ENCODE measurements at places on chromosomes 3 and 15.

DNA sequence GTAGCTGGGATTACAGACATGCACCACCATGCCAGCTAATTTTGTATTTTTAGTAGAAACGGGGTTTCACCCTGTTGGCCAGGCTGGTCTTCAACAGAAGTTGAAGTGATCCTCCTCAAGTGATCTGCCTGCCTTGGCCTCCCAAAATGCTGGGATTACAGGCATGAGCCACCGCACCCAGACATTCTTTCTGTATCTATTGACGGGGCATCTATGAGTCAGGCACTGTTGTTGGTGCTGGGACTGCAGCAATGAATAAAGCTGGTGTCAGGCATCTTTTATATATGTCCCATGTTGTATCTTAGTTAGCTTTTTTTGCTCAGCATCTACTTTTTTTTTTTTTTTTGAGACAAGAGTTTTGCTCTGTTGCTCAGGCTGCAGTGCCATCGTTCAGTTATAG, 47.6 kb upstream of the ULK4 start:
- DNase-seq = no peak

GRCh38 chr15:33565094-33565493, 254.3 kb downstream of the RYR3 start:
- no peak for DNase-seq

DNA sequence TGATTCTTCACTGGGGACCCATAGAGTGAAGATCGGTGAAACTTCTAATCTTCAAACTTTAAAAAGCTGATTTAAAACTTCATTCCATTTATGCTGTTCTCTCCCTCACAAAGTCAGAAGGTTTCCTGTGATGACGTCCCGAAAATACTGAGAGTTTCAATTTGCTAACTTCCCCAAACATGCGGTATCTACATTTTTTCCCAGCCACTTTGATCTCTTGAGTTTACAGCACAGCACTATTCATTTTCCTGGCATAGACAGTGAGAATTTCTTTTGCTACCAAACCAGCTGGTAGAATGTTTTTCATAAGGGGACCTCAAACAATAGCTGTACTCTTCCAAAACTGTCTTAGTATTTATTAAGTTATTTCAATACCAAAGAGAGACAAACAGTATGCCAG, 156.8 kb downstream of the LSAMP start:
- no peak for DNase-seq

- no peak for DNase-seq
Measured at GRCh38 chr3:7978087-7978422, 523.6 kb upstream of the LMCD1 start.

- no peak for DNase-seq
Measured at GRCh38 chr3:117814975-117815374, 1105.4 kb downstream of the TUSC7 start.

DNA sequence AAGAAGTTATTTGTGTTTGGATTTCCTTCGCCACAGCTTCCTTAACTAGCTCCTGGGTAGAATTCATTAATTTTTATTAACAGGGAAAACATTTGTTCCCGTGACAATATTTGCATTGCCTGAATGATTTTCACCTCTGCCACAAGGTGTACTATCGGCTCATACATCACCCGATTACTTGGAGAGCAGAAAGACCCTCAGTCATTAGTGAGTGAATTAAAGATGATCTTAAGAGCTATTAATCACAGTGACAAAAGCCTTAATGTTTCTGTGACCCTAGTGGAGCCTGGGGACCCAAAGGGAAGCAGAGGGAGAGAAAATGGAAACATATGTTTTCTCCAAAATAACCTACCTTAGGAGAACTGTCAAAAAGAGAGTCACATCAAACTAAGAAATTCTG, 228.3 kb downstream of the MECOM start:
- DNase-seq = no peak

DNA sequence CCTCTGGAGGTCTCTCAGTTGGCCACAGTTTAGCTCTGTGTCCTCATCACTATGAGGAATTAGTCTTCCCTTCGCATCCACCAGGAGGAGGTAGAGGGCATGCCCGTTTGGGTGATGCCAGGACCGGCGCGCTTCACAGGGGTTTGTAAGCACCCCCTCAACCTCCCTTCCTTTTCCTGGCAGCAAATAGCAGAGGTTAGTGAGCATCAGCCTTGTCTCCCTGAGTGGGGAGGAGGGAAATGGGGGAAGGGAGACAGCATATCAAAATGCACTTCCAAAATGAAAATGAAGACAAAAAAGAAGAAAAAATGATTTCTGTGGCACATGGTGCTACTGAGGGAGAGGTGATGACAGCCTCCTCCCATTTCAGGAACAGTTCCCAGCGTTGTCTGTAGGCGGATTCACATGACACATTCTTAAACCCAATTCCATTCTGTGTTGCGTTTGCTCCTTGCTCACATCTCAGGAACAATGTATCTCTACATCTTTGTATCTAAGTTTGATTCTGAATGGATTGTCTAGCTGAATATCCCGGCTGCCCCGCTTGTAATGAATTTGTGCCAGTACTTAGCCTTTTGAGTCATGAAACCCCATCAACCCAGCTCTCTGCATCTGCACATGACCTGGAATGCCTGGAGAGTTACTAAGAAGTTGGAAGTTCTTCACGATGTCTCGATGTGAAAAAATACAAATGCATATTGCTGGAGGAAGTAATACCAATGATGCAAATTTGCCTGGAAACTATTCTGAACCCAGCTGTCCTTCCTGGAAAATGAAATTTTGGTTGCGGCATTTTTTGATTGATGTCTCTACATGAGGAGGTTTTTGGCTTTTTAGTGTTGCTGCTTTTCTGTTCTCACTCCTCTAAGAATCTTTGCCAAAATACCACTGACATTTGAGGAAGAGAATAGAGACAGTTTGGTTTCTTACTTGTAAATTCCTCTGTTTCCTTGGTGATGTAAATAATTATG, 45.2 kb downstream of the TYRO3 start:
- DNase-seq = peak; percentile 61

- DNase-seq = no peak
Measured at GRCh38 chr3:178059119-178059518, 477.1 kb upstream of the KCNMB2 start.

DNA sequence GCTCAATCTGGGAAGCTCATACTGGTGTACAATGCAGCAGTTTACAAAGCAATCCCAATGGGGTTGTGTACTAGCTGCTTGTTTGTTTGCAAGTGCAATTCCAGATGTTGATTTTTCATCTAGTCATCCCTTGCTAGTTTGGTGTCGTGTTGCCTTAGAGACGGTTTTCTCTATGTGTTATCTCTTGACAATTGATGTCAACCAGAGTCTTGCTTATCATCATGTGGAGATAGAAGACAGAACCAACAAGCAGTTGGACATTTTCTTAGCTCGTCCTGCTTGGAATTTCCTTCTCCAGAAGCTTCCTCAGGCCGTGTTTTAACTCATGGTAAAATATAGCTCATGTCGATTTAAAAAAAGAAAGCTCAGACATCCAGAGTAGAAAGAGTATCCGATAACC, 262.0 kb upstream of the KCNH8 start:
- no peak for DNase-seq

DNA sequence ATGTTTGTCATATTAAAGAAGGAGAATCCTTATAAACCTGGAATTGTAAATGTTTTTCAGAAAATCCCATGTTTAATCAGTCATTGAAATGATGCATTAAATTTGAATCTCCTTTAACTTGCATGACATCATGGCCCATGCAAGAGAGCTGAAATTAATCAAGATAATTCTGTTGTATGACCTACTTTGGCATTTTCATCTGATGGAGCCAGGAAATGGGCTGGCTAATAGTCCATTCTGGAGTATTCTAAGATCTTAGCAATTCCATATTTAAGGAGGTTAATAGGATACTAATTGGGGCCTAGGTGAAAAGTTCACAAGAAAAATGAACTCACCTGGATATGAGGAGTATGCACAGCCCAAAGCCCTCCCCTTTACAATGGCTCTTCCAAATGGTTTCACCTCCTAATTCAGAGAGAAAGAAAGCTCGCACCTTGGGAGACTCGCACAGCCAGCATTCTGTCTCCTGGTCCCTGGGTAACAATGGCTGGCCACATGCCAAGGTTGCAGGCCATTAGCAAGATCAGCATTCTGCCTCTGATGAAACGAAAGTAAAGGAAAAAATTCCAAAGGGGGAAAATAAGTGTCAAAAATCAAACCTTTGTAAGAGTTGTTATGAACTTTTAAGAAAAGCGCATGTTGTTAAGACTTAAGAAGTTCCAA, 786.4 kb downstream of the MCTP2 start:
- DNase-seq = no peak

GRCh38 chr15:36294359-36294758, 285.1 kb upstream of the CDIN1 start:
- no peak for DNase-seq

DNA sequence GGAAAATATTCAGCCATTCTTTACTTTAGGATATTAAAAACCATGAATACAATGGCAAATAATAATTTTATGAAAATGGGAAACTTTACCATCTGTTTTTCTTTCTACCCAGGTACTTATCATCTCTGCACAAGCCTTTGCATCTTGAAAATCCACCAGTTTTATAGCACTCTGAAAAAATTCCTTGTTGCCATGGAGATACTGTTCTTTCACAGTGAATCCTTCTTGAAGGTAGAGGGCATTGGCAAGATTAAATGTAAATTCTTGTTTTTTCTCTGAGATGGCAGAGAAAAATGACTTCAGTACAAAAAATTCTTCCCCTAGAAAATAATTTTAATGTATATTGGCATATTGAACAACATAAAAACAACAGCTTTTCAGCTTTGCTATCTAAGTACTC, 6.9 kb downstream of the SERPINI2 start:
- no peak for DNase-seq

DNA sequence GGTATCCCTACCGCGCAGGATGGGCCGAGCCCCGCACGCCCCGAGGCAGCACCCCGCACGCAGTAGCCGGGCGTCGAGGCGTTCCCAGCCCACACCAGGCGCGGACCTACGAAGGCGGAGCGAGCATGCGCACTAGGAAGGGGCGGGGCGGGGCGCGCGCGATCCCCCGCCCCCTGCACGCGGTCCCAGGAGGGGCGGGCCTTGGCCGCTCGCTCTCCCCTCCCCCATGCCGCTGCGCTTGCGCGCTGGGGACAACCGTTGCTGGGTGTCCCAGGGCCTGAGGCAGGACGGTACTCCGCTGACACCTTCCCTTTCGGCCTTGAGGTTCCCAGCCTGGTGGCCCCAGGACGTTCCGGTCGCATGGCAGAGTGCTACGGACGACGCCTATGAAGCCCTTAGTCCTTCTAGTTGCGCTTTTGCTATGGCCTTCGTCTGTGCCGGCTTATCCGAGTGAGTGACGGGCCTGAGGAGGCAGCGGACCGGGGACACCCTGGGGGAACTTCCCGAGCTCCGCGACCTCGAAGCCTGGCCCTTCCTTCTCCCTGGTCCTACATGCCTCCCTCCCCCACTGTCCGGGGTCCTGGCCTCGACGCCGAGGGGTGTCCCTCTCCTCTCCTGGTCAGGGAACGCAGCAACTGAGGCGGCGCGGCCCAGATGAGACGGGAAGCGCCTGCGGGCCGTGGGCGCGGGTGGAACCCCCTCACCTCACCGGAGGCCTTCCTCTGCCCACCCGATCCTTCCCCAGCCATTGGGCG, at the start of gene SPESP1:
SPESP1 (plus strand) TSS at position 258 of the 755 bp plus-strand sequence; CDS start at position 387, 129 bp downstream.
- peak; percentile 22 for DNase-seq

All from stimulated activated CD4-positive, alpha-beta T cell treated with anti-CD3 and anti-CD28 coated beads, Interleukin-4, amount 100 ng/mL, for 24 hours (primary cell).